ENCODE measurements at places on chromosomes 7 and 10.
A peak's percentile ranks its signal among the peaks of the same experiment; 100 is the strongest.

- no peak for DNase-seq
These were observed 10.2 kb downstream of the SLIT1 start for GRCh38 chr10:97175586-97175985.

- DNase-seq, result no peak
These were observed 88.0 kb downstream of the FOXP2 start for GRCh38 chr7:114502454-114503254.

GRCh38 chr7:7967886-7968543 lies 581 bp upstream of the GLCCI1 start:
- DNase-seq, result no peak

- DNase-seq, result no peak
These were observed 105.5 kb downstream of the KCNMA1 start for GRCh38 chr10:77532068-77532467.

DNA sequence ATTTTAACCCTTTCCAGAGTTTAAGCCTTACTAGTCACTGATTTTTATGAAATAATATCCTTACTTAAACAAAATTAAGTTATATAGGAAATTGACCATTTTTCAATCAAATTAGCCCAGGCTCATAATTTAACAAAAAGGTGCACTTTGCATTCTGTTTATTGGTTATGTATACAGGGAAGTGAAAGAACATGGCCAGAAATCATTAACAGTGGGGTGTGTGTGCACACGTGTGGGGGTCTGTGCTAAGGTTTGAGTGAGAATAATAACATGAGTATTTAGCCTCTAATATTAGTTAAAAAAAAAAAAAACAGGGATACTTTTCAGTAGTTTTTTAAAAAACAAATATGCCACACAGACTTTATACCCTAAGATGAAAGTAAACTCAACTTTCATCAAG lies 510.5 kb upstream of the PFKP start:
- DNase-seq, result no peak

DNA sequence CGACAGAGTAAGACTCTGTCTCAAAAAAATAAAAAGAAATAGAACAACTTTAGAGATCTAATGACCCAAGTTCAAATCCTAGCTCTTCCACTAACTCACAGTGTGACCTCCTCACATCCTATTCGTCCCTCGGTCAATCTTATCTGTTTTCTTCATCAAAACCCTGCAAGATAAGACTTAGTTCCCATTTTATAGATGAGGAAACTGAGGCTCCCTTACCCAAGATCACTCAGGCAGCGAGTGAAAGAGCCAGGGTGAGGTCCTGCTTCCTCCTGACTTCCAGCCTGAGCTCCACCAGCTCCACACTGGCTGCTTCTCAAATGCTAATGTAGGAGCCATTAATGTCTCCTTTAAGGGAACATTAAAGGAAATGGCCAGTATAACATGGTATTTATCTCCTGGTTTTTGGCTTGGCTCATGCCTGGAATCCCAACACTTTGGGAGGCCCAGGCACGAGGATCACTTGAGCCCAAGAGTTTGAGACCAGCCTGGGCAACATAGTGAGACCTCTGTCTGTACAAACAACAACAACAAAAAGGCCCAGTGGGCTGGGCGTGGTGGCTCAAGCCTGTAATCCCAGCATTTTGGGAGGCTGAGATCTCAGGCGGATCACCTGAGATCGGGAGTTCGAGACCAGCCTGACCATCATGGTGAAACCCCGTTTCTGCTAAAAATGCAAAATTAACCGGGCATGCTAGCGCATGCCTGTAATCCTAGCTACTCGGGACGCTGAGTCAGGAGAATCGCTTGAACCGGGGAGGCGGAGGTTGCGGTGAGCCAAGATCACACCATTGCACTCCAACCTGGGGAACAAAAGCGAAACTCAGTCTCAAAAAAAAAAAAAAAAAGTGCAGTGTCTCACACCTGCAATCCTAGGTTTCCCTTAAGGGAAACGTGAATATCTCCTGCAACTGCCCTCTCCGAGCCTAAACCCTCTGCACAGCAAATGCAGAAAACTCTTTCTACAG lies 3.4 kb upstream of the RHBDD2 start:
- DNase-seq, result no peak

DNA sequence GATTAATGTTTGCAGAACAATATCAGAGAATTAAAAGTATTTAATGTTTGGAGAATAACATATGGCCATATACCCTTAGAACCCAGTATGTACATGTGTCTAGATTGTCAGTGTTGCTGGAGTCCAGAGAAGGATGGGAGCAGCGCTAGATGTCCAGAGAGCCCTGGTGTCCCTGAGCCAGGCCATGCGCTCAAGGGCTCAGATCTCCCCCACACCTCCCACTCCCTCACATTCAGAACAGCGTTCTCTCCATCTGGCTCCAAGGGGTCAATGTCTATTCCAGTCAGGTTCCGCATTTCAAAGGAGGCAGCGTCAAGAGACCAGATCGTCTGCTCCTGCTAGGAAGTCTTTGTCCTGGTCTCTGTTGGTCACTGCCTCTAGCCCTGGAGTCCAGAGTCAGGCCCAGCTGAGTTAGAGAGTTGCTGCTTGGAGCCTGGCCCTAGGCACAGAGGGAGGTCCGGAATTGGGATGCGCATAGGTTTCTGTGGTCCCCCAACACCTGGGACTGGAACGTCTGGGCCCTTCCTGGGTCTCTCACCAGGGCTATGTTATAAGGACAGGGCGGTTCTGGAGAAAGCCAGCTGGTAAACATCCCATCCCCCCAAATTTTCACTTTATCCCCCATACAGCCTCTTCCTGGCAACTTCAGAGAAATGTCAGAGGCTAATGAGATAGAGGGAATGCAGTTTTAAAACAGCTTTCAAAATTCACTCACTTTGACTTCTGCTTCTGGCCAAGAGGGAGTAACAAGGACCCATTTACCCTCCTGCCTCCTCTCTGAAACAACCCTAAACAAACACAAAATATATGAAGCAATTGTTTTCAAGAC lies 6.5 kb upstream of the WDR86 start:
- no peak for DNase-seq

- DNase-seq, result no peak
These were observed 69.7 kb upstream of the ZNRF2 start for GRCh38 chr7:30214651-30215137.

- no peak for DNase-seq
These were observed 922 bp downstream of the PPA1 start for GRCh38 chr10:70232155-70232858.

GRCh38 chr10:104925232-104925851 lies 284.3 kb downstream of the SORCS3 start:
- DNase-seq, result peak; percentile 11

DNA sequence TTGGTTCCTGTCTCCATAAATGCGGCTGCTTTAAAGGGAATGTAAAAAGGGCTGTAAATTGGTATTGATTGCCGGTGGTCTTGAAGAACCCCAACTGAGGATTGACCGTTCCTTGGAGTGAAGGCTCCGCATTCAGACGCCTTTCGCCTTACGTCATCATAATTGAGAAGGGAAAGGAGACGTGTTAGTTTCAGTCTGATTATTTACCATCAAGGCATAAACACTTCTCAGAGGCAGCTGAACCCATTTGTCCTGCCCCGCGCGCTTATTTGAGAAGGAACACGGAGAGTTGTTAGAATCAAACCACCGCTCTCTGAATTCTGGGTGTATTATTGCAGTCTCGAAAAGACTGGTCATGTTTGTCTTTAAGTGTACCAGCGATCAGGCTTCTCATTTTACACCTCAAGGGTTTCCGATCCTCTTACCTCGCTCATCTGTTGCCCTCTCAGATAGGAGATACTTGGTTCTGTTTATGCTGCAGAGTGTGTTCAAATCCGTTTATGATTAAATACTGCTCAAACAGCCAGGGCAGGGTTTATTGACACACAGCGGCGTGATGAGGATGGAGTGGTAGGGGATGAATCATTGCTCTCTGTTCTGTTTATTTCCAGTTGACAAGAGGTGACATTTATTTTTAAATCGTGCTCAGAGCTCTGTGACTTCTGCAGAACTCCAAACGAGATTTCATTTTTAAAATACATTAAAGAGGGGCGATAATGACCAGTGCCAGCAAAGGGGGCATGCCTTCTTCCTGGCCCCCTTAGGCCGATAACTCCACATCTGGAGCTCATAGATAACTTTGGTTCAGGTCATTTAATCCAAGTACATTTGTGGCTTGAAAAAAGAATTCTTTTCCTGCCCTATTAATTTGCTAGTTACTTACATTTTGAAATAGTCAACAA lies 30.4 kb downstream of the FOXK1 start:
- no peak for DNase-seq

GRCh38 chr7:34720289-34720688 lies 62.3 kb downstream of the NPSR1 start:
- DNase-seq, result no peak

DNA sequence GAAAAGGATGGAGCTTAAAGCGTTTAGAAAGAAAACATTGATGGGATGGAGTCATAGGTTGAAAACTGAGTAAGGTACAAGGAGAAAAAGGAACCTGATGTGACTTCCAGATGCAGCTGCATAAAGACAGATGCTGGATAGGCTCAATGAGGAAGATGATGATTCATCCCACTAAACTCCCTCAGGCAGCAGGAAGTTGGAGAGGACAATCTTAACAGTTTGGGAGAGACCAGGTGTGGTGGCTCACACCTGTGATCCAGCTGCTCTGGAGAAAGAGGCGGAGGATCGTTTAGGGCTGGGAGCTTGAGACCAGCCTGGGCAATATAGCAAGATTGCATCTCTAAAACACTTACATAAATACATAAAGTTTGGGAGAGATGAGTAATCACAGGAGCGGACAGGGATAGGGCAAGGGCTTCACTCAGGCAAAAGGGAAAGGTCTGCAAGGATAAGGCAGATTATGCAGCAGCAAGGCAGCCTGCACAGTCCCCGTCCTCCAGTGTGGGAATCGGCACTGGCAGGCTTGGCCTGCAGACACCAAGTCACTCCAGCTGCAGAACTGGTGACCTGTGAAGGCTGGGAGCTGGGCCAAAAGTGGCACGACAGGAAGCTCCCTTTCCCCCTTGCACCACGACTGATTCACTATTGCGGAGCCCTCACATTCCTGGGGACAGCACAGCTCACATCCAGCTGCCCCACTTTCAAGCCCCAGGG lies 438.5 kb downstream of the GRID1 start:
- DNase-seq, result no peak

- DNase-seq, result no peak
These were observed 77.3 kb downstream of the STK31 start for GRCh38 chr7:23787272-23787671.

- DNase-seq, result no peak
These were observed 56.9 kb downstream of the CTBP2 start for GRCh38 chr10:125103466-125103865.

- no peak for DNase-seq
These were observed 44.2 kb downstream of the RAB11FIP2 start for GRCh38 chr10:118002581-118002980.

DNA sequence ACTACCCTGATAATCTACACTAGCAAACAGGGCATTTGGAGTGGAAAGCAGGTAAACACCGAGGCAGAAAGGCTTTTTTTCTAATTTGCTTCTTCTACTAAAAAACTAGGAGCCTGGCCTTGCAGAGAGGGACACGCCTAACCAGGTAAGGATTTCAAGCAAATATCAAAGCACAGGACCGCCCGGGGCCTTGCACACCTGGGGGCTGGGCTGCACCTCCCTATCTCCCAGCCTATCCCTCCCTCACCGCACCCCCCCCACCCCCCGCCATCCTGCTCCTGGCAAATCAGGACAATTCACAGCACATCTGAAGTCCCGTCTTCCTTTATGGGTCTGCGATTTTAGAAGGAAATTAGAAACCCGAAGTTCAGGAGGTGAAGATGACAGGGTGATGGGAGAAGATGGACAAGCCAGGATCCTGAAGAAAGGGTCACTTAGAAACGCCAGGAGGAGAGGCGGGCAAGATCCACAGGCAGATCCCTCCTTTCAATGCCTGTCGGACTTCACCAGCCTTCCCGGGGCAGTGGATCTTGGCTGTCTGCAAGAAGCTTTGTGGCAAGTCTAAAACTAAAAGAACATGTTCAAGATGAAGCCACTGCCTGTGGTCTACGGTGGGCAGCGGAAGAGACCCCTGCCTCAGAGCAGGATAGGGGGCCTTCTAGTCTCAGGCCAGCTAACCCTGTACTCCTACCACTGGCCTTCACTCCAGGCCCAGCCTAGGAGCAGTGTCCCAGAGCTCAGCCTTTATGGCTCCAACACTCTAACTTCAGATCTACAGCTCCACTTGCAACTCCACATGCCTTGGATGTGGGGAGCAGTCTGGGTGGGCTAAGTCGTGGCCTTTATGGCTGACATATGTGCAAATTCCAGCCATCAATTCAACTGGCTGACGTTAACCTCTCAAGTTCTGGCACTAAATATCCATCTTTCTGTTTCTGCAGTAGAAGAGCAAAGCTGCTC lies 43.9 kb downstream of the TNS3 start:
- no peak for DNase-seq

- no peak for DNase-seq
These were observed 102.3 kb upstream of the BTBD16 start for GRCh38 chr10:122168598-122169394.

DNA sequence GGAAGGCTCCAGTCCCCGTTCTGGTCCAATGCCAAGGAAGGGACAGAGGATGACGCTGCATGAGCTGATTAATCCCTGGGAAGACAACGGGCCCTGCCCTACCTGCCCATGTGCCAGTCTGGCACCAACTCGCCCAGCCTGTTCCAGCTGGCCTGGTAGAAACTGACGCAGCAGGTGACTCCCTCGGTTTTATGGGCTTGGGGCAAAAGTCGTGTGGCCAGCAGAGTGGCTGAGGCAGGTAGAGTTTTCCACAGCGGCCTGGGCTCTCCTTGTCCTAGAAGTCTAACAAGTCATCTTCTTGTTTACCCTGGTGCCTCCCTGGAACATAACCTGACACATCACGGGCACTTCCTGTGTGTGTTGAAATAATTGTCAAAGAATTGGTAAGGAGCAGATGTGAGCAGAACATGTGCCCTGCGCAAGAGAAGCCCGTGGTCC lies 20.4 kb upstream of the LMTK2 start:
- no peak for DNase-seq

DNA sequence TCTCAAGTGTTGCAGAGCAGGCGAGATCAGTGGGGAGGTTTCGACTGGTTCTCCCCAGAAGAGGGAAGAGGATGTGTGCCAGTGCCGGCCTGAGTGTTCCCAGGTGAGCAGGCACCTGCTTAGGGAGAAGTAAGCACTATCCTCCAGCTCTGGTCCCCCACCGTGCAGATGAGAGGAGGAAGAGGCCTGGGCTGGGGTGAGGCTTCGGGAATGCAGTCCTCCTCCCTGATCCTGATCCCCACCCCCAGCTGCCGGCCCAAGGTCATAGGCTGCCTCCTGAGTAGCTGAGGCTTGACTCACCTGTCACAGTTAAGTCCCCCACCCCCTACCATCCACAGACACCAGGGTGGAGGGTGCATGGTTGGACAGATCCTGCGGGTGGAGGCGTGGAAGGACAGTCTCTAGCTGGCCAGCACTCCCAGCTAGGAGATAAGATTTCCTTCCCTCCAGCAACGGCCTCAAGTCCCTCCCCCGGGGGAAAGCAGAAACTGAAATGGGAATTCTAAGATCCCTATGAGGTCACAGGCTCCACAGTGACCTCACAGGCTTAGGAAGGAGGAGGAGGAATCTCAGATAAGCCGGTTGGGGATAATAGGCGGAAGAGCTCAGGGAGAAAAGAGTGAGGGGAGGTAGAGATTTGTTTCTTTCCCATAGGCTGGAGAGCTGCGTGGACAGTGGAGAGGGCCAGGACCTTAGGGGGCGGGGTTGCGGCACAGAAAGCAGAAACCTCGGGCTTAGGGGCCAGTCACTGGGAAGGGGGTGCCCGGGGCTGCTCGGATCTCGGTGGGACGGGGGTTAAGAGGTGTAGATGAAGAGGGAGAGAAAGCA lies 1.0 kb downstream of the LRCH4 start:
- no peak for DNase-seq

Measured in NCI-H1048 (cell line).